Stimulated activated CD8-positive, alpha-beta memory T cell treated with anti-CD3 and anti-CD28 coated beads, Interleukin-4, amount 100 ng/mL, for 1 hour (primary cell): ENCODE measurements at places on chromosomes 12 and 14.

DNA sequence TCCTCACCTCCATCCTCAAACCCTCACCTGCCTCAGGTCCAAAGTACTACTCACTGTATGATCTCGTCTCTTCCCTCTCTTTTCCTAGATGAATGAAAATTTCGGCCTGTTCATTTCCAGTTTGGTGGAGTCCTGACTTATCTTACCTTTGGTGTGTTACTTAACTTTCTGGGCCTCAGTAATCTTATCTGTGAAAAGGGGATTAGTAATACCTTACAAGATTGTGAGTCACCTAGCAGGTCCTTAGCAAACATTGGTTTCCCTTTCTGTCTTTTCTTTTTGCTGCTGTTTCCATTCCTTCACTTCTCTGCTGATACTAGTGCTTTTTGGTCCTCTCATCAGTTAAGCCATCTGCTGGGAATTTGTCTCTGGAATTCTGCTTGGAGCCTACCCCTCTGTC lies 52.8 kb downstream of the AKAP6 start:
- DNase-seq = no peak

- no peak for DNase-seq
Observed at GRCh38 chr12:68259318-68259940, 6.0 kb upstream of the IL22 start.

DNA sequence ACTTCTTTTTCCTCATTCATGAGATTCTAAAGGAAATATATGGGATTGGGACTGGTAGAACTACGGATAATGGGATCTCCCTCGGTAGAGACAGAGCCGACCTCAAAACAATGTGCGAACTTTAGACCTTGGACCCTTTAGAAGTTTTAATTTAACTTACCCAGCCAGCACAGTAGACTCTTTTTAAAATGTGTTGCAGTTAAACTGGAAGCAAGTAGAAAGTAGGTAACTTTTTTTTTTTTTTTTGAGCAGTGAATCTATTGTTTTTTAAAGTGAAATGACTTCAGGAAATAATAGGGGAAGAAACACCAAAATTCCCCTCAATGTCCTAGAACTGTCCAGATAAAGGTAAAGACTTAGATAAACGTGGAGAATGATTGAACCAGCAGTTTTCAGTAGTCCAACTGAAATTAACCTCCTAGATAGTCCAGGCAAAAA lies 1.1 kb upstream of the ATXN2 start:
- DNase-seq = no peak

GRCh38 chr12:51335931-51336330 lies 10.5 kb downstream of the CELA1 start:
- DNase-seq = no peak

- no peak for DNase-seq
Observed at GRCh38 chr12:79848339-79848738, 86.6 kb downstream of the PPP1R12A start.

DNA sequence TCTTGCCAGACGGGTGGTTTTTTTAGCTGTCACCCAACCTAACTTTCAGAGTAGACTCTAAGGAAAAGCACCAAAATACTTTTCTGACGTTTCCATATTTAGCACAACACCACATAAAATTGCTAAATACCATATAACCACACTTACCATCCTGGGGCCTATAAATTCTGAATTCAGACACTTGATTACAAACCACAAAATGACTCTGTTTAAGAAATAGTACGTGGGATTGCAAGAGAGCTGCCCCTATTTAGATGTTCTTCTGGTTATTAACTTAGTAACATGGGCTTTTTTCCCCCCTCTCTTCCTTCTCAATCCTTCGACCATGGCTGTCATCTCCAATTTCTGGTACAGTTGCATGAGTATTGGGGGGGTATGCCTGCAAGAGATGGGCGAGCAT lies 287.7 kb downstream of the BMP4 start:
- no peak for DNase-seq

DNA sequence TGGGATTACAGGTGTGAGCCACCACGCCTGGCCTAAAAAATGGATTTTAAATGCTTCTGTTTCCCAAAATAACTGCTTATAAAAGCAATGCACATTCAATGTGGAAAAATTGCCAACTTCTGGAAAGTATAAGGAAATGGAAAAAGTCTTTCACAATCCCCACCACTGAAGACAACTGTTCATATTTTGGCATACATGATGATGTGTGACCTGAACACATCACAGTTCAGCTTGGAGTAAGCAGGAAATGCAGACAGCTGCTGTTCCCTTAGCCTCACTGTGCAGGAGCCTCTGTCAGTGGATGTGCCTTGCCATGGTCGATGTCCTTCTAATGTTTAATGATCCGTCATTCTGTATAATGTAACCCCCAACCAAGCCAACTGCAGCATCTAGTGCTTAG lies 5.2 kb downstream of the MTERF2 start:
- no peak for DNase-seq

DNA sequence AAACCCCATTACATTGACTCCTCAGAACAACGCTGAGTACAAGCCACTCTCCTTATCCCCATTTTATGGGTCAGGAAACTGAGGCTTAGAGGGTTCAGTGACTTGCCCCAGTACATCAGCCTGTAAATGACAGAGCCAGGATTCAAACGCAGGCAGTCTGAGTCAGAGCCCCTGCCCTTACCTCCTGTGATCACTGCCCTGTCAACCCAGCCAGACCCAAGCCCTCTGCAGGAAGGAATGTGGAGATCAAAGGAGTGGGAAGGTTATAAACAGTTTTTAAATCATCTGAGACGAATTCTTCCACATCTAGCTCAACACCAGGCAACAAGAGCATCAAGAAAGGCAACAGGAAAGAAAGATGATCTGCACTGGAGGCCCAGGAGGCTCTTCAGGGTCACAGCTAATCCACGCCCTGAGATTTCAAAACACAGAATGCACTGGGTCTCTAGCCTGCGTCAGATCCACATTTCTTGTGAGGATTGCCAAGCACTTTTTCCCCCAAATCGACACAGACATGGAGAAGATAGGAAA lies 38.5 kb downstream of the SPTB start:
- DNase-seq = no peak

- DNase-seq = no peak
Observed at GRCh38 chr14:33068626-33069025, 129.9 kb downstream of the NPAS3 start.

DNA sequence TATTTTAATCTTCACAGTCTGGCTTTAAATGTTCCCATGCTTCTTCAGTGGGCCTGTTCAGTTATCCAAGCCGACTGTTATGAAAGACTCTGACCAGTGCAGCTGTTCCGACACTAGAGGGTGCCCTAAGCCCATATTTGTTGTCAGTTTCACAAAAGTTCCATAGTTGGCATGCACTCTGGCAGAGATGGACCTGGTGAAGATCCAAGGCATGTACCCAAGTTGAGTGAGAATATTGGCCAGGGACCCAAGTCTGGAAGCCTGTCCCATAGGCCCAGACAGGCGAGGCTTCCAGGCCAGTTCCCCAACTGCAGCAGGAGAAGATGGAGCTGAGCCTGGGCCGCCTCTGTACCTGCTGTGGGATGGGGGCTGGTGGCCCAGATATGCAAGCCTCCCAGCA lies 27.4 kb upstream of the GUCY2C start:
- DNase-seq = no peak

- no peak for DNase-seq
Observed at GRCh38 chr12:25384893-25385248, 134.1 kb upstream of the KRAS start.

GRCh38 chr14:90959344-90959743 lies 101.1 kb downstream of the RPS6KA5 start:
- no peak for DNase-seq

GRCh38 chr12:92063641-92064040 lies 82.0 kb downstream of the BTG1 start:
- DNase-seq = no peak

- no peak for DNase-seq
Observed at GRCh38 chr14:95238487-95239298, 81.0 kb downstream of the CLMN start.

- DNase-seq = no peak
Observed at GRCh38 chr12:176321-177181, 37.4 kb downstream of the SLC6A12 start.

DNA sequence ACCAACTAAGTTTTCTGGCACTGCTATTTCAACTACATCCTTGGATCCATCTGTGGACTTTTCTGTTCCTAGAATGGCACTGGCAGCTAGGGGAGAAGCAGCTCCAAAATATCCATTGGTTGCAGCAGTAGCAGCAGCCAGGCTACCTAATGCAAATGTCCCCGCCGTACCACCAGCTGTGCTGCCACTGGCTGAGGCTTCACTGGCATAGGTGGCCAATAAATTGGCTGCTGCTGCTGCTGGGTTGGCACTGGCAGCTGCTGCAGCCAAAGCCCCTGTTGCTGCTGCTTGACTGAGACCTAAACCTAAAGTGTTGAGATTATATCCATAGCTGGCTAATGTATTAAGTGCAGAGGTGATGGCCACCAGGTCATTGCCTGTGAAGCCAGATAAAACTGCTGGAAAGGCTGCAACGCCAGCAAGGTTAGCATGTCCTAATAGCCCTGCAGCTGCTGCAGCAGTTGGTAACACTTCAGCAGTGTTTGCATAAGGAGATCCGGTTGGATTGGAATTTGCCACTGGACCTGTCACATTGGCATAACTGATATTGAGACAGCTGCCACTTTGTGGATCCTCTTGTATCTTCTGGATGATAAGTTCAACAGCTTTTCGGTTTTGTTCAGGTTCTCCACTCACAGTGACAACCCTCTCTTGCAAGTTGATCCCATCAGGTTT lies 149.5 kb downstream of the NOVA1 start:
- no peak for DNase-seq

DNA sequence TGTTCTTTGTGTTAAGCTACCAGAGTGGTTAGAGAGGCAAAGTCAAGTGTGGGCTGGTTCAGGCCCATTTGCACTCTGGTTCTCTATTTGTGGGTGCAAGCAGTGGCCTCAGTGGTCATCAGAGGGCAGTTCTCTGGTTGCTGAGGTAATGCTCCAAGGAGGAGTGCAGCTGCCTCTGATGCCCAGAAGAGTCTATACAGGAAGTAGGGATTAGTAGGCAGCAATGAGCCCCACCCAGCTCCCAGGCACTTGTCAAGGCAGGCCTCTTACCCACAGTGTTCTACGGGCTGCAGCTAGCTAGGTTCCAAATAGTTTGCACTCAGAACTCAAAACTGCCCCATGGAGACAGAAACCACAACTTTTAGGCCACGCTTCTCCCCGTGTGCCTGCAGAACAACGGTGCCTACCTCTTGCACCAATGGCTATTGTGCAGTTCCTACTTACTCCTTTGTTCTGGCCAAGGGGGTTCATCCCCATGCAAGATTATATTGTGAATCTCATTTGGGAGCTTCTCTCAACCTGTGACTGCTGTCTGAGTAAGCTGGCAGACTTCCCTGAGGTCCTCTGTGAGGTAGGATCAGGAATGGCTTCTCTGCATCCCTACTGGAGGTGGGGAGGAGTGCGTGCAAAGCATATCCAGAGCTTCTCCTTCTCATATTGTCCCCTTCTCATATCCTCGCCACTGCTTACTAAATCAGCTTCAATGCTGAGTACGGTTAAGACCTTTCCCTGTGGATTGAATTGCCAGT lies 410.3 kb upstream of the LMO3 start:
- DNase-seq = no peak

DNA sequence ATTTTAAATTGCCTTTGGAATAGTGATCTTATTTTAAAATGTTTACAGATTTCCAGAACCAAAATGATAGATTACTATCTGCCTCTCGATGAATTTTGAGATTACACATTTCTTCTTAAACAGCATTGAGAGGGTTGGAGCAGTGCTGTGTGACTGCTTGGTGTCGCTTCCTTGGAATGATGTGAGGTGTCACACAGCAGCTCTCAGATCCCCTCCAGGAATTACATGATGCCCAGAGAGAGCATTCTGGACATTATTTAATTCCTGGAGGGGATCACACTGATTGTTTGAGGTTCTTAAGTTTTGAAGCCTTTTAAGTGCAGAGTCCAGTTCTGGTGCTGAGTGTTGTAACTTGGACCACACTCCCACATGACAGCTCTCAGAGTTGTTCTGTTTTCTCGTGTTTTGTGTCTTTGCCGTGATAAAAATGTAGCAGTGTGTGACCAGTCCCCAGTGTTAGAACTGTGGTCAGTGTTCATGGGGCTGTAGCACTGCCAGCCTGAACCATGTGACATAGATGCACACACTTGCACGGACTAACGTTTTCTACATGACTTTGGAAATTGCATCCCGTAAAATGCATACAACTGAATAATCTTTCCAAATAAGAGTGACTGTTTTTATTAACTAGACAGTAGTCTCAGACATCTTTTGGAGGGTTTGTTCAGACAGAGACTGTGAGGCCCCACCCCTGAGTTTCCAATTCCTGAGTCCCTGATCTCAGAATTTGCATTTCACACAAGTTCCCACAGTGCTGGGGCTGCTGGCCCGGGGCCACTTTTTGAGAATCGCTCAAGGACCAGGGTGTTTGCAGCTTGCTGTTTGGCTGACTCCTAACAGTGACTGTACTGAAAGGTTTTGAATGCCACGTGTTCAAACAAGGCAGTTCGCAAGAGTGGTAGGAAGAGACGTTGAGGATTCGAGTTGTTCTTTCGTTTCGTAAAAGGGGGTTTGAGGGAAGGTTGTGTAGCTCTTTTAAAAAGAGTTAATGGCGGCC lies 26.0 kb downstream of the XRCC3 start:
- no peak for DNase-seq

DNA sequence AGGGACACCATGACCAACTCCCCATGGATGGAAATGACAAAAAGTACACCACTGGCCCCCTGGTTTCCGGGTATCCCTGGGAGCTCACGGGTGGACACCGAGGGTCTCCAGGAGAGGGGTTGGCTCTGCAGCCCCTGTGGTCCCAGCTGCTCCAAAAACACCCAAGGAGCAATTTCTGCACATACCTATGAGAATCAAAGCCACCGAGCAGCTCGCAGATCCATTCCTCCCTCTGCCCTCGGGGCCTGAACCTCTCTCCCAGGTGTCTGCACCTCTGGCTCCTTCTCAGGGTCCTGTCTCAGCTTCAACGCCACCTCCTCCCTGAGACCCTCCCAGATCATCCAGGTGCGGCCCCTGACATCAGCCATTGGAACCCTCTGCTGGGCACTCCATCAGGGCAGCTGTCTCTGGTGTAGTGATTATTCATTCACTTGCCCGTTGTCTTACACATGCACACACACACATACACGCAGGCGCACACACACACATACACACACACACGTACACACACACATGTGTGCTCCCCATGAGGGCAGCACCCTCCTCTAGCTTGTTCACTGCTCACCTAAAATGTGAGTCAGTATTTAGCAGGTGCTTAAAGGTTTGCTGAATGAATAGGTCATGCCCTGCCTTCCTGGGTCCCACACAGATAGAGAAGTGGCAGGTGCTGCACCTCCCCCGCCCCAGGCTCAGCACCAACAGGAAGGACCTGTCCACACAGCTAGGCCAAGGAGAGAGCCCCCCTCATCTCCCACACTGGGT lies 5.9 kb downstream of the RIMBP2 start:
- no peak for DNase-seq
